Daoy (cell line): ENCODE measurements at places on chromosomes 4 and X. TPM values are rescaled to one million over a fixed set of nuclear protein-coding genes. Genes with fewer than 3 reads are reported as not detected.

GRCh38 chr4:125547836-125548235 is 233.1 kb downstream of the FAT4 start:
- DNase-seq = no peak

Gene PRRG1
- 2.7 and 4.3 TPM in 2 replicates for total RNA-seq

GRCh38 chr4:176844448-176844847 is 51.7 kb upstream of the VEGFC start:
- no peak for DNase-seq

Gene LRIT3
- not detected in 2 replicates for total RNA-seq
